Fibroblast of pulmonary artery (primary cell): ENCODE measurements at places on chromosomes 3 and 15.

DNA sequence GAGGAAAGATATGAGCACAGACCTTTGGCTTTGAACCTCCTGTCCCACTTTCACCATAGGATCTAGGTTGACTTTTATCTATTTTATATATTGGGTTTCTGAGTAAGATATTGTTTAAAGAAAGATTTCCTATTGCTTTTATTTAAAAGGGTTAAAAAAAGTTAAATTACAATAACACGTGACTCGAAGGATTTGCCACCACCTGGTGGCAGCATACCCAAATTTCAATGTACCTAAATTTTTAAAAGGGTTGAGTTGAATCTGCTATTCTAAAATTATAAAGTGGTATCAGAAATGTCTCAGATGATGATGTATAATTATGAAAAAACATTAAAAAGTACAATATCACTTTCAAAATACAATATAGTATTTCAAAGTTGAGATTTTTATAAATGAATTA is 368.4 kb downstream of the MECOM start:
- DNase-seq: peak; percentile 69

DNA sequence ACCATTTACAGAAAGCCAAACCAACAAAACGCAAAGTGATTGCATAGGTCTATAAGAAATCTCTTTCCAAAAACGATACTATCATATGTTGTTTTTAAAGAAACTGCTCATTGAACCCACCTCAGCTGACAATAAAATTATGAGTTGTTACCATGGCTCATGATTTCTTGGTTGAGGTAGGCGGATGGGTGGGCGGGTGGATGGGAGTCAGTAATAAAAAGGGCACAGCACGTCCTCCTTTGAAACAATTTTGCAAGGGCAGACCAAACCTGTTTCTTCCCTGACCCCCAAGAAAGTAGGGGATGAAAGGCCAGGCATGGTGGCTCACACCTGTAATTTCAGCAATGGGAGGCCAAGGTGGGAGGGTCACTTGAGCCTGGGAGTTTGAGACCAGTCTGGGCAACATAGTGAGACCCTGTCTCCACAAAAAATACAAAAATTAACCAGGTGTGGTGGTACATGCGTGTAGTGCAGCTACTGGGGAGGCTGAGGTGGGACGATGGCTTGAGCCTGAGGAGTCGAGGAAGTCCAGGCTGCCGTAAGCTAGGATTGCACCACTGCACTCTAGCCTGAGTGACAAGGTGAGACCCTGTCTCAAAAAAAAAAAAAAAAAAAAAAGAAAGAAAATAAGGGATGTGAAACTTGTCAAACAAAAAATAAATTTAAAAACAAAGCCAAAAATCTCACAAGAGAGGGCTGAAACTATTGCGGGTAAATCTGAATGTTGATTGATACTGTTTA is 2.1 kb downstream of the ABHD10 start:
- DNase-seq: no peak

GRCh38 chr3:72426618-72427397 is 421.4 kb downstream of the SHQ1 start:
- no peak for DNase-seq

DNA sequence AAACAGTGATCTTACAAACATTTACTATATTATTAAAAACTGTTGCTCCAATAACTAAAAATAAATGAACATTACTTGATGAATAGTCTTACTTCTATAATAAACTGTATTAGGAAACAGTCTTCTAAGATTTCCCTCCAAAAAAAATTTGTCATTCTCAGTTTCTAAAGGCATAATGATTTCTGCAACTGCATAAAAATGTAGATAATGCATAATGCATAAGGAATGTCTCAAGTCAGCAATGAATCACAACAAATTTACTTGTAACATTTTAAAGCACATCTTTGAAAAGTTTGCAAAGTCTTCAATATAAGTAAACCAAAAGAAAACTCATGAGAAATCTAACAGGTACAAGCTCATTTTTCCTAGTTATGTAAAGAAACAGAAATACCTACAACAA is 113.5 kb downstream of the VPS13C start:
- DNase-seq: peak; percentile 24
